GM12865 (cell line): ENCODE measurements at places on chromosomes 4 and X.

GRCh38 chr4:56222514-56222913 lies 164.8 kb downstream of the AASDH start:
- no peak for DNase-seq

GRCh38 chr4:150970685-150971151 lies 44.4 kb downstream of the LRBA start:
- peak; percentile 71 for DNase-seq

- no peak for DNase-seq
These were observed 1.1 kb upstream of the TNIP3 start for GRCh38 chr4:121165206-121165605.

GRCh38 chrX:40849906-40850823 lies 114.8 kb upstream of the MED14 start:
- DNase-seq, result no peak

- no peak for DNase-seq
These were observed 24.9 kb upstream of the ZDHHC15 start for GRCh38 chrX:75547783-75548182.
